Muscle of arm (tissue), 14 donors: ENCODE measurements at places on chromosomes 7 and 10.

DNA sequence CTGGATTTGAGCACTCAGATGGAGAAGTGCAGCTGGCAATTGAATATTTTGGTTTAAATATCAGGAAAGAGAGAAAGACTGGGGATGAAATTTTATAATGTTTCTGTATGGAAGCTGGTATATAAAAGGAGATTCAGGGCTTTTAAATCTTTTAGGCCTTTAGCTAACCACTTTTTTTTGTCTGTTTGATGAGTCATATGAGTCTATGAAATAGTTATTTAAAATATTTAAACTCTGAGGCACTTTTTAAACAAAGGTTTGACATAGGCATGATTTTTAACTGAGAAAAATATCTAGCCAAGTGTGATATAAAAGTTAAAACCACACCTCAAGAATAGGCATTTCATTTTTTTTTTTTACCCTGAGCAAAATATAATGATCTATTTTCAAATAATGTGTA lies 944.3 kb downstream of the GATA3 start:
- DNase-seq = no peak

GRCh38 chr10:119131512-119132240 lies 27.8 kb downstream of the DENND10 start:
- no peak for DNase-seq

DNA sequence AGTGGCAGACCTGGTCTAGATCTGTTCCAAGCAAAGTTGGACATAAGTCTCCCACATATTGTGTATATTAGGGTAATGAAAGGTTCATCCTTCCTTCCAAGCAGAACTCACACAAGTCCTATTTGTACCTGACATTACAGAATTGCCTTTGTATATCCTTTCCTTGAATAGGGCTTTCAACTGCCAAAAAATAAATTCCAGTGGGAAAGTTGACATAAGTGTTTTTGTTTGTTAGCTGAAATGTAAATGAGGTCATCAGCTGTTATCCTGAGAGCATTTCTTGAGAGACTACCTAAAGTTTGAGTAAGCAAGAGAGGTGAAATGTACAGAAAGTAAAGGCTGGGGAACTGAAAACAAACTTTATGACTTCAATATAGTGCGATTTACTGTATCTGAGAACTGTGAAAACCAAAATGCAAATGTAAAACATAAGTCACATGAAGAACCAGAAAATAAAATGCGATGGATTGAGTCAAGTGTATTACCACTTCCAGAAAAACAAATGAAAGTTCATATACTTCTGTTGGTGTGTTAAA lies 527.3 kb upstream of the SEMA3D start:
- DNase-seq = peak; percentile 55

GRCh38 chr7:145986248-145986874 lies 130.2 kb upstream of the CNTNAP2 start:
- no peak for DNase-seq

GRCh38 chr10:49119746-49120145 lies 4.4 kb upstream of the VSTM4 start:
- no peak for DNase-seq

- no peak for DNase-seq
These were observed 7.1 kb downstream of the PI4K2A start for GRCh38 chr10:97647556-97647955.

DNA sequence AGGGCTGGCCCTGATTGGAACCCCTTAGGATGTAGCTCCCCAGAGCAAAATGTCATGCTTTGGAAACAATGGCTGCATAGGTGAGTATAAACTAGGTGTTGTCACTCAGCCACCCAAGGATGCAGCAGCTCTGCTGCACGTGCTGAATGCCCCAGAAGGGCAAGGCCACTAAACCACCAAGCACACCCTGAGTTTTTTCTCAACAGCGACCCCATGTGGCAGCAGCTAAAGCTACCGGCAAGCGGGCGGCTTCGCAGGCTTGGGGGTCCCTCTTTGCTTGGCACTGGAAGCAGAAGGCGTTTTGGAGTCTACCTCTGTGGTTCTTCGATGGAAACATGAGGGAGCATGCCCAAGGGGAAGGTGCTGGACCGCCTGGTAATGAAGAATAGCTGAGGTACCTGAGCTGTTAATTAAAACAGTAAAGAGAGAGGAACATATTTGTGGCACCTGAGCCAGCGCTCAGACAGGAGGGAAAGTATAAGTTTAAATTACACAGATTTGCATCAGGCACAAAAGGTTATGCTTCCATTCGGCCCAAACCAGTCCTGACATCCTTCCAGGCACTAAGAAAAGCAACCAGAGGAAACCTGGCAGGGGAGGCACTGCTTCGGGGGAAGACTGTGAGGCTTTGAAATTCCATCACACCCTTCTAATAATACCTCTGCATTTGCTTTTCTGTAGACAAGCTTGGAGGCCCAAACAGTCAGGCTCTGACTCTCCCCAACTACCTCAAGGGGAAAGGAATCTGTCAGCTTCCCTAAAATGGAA lies 152.1 kb downstream of the GFRA1 start:
- DNase-seq = no peak

DNA sequence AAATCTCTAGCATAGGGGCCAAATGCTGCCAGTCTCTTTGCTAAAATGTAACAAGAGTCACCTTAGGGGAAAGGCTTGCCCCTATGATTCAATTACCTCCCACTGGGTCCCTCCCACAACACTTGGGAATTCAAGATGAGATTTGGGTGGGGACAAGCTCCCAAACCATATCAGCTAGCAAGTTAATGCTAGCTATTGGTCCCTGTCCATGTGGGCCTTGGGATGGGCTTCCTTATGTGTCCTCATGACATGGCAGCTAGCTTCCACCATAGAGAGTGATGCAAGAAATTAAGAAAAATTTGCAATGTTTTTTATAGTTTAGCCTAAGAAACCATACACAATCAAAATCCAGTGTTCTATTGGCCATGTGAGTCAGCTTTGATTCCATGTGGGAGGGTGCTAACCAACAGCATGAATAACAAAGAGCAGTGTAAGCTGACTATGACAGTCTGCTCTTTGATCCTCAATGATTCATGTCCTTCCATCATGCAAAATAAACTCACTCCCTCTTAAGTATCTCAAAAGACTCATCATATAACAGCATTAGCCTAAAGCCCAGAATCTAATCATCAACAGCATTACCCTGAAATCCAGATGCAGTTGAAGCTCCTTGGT lies 21.7 kb upstream of the ZNF365 start:
- no peak for DNase-seq

DNA sequence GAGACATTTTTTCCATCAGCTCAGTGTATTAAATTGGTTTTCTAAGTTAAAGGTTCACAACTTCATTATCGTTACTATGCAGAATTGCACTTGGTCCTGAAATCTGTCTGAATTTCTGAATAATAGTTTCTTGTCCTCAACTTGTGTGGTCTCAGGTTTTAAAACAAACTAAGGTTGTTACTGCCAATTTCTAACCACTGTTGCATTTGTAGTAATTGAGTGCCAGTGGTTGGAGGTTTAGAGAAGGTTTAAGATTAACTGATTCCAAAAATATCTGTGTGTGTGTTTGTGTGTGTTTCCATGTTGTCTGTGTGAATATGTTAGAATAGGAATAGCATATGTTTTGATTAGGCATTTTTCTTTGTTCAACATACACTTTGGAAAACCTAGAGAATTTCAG lies 395.9 kb downstream of the AUTS2 start:
- DNase-seq = no peak

DNA sequence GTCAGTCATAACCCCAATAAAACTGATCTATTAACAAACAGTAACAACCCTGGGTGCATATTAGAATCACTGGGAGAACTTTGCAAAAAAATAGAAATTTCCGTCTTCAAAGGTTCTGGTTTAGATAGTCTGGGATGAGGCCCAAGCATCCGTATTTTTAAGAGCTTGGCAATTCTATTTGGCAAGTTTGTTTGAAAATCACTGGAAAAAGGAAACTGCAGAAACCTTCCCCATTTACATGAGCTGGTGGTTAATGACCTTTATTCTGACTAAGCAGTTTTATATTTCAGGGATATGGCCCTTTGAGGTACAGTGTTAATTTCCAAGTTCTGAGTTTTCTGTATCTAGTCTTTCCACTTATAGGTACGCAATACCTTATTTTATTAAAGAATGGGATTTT lies 115.8 kb upstream of the PRR15 start:
- DNase-seq = peak; percentile 26

DNA sequence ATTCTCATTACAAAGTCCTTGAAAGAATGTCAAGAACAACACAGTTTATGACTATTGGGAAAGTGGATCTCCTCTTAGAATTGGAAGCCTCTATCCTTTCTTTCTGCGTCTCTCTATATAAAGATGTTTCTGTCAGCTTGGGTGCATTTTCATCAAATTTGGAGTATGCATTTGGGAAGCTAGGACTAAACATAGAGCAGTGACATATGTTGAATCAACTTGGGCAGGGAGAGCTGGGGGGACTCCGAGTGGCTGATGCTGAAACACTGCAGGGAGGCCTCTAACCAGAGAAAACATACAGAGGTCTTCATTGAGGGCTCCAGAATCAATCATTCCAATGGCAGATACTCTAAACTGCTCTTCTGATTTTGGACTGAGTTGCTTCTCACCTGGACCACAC lies 147.4 kb downstream of the PDE1C start:
- no peak for DNase-seq

GRCh38 chr10:31028081-31028480 lies 3.6 kb downstream of the ZNF438 start:
- DNase-seq = no peak

GRCh38 chr10:123868038-123869019 lies 23.3 kb downstream of the CPXM2 start:
- no peak for DNase-seq

GRCh38 chr7:157271991-157272324 lies 64.8 kb upstream of the DNAJB6 start:
- DNase-seq = peak; percentile 35

DNA sequence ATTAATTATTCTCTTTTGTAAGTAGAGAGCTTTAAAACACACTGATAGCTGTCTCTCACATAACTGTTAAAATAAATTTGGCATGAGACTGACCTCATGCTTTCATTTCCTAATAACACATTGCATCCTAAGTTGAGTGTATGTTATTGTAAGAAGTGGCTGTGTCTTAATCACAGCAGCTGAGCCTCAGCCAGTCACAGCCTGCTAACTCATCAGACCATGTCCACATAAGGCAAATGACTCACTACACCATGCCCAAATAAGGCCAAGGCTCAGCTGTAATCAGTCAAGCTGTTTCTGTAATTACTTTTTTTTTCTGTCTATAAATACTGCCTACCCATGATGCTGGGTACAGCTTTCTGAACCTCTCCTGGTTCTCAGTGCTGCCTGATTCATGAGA lies 860.9 kb downstream of the XPNPEP1 start:
- DNase-seq = no peak

DNA sequence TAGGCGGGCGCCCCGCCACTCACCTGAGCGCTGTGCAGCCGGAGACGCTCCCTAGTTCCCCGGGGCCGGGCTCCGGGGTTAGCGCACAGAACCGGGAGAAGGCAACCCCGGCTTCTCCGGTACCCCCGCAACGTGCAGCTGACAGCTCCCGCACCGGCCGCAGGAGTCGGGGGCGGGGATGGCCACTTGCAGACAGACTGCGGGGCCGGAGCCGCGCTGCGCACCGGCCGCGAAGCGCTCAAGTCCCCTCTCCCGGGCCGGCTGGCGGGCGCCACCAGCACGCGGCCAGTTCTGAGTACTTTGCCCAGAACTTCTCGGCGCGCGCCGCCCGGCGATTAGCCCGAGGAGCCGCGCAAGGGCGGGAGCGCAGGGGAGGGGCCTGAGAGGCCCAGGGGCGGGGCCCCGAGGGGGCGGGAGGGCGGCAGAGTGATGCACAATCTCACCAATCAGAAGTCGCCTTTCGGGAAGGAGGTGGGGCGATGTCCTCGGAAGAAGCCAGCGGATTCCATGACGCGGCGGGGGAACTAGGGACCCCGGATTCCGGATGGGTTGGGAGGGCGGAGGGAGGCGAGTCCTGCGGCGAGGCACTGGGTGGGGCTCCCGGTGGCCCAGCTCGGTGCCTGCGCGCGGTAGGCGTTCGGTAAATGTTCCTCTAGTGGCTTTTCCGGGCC lies at the start of gene OSBPL3:
TSS of gene OSBPL3 (minus strand) at position 316 of the 671 bp plus-strand sequence. CDS start 87,706 bp downstream, outside the sequence.
- peak; percentile 97 for DNase-seq

DNA sequence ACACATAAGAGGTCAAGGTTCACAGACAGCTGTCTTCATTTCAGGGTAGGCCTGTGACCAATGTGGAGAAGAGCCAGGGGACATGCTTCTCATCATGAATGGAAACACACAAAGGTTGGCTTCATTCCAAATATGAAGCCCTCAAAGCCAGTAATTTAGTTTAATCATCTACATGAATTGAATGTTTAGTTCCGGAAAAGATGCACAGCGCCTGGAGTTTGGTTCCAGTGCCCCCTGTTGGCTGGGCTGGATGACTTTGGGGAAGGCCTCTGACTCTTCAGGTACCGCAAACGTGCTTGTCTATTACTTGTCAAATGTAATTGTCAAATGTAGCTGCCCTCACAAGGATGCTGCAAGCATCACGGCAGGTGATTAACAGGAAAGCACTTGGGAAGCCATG lies 130.7 kb downstream of the ADRA2A start:
- no peak for DNase-seq

DNA sequence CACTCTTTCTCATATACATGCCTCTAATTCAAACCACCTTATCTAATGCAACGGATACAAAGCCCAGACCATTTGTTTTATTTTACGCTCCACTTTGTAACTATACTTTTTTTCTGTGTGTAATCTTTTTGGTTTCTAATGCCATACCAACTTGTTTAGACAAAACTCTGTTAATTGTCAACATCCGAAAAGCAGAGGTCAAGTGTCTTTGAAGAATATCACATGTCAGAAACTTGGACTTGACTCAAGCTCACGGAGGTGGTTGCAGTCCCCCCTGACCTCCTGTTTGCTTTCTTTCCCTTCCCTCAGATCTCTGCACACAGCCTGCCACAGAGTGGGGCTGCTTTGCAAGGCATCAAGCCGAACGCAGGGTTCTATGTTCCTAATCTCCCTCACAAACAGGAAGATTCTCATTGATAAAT lies 698.9 kb downstream of the PARD3 start:
- DNase-seq = no peak

GRCh38 chr10:89861584-89862301 lies 160.4 kb downstream of the KIF20B start:
- no peak for DNase-seq

GRCh38 chr7:91632234-91632940 lies 248.1 kb downstream of the MTERF1 start:
- no peak for DNase-seq

- DNase-seq = no peak
These were observed 163.9 kb upstream of the PLXNA4 start for GRCh38 chr7:132740176-132740575.

DNA sequence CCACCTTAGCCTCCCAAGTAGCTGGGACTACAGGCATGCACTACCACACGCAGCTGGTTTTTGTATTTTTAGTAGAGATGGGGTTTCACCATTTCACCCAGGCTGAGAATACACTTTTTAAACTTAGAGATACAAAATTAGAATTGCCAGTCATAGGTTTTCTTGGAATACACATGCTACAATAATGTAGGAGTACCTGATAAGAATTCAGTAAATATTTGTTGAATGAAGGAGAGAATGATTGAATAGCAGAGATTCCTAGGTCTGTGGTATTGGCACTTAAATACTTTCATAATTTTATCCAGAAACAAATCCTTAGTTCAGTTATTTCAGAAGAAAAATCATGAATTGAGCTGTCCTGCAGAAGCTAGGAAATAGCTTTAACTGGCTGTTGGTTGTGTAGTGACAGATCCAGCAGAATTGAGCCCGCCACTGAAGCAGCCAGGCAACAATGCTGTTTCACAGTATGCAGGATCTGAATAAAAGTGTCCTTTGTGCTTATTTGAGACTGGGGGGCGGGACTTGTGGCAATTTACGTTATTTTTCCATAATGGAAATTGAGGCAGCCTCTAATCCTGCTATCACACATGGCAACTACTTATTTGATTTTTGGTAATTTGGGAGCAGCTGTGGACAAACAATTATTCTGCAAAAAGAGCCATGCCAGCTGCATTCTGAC lies 31.5 kb downstream of the NRF1 start:
- no peak for DNase-seq
